Natural killer cell (primary cell): ENCODE measurements at places on chromosomes 7 and 10.

DNA sequence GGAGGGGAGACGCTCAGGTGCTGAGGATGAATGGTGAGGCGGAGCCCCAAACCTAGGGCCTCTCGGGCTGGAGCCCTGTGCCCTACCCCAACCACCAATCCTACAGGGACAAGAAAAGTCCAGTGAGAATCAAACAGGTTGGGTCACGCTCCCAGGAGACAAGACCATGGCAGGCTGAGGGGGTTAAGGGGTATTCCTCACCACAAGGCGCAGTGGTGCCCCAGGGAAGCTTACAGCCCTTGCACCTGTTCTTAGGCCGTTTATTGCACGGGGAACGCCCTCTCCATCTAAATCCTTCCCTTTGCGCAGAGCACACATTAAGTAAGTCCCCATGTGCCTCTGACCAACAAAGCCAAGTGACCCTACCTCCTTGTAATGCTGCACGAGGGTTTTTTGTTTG is 3.5 kb downstream of the FZD9 start:
- no peak for DNase-seq
- H3K27me3 ChIP-seq: no peaks in the 10 kb centered on the region
- peaks cover 20% of the 10 kb centered on the region for H3K36me3 ChIP-seq
- no peak overlapping the region for H3K4me3 ChIP-seq
- no peak overlapping the region for H3K27ac ChIP-seq

DNA sequence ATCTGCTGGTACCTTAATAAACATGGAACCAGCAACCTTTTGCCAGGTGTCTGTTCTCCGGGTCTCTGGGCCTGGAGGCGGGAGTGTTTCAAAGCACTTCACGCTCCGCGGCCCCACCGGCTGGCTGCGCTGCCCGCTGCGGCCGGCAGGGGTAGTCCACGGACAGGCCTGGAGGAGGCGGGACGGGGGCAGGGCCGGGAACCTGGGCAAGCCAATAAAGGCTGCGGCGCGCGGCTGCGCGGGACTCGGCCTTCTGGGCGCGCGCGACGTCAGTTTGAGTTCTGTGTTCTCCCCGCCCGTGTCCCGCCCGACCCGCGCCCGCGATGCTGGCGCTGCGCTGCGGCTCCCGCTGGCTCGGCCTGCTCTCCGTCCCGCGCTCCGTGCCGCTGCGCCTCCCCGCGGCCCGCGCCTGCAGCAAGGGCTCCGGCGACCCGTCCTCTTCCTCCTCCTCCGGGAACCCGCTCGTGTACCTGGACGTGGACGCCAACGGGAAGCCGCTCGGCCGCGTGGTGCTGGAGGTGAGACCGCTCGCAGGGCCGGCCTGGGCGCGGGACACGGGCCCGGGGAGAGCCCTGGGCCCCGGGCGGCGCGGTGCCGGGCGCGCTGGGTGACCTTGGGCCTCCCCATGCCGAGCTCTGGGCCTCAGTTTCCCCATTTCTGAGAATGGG is at the start of gene PPIF:
PPIF (plus strand) TSS at position 244 of the 668 bp plus-strand sequence; CDS start at position 324, 80 bp downstream.
- H3K4me3 ChIP-seq: peak within 1 kb of the TSS; percentile 81
- H3K4me1 ChIP-seq: peaks cover 38% of the 10 kb centered on the region
- no peaks in the 10 kb centered on the region for H3K27me3 ChIP-seq
- DNase-seq: peak; percentile 97
- peaks cover 27% of the 10 kb centered on the region for H3K36me3 ChIP-seq

GRCh38 chr7:40211276-40212003 is 76.6 kb downstream of the SUGCT start:
- H3K27me3 ChIP-seq: no peaks in the 10 kb centered on the region
- DNase-seq: no peak
- no peak overlapping the region for H3K4me3 ChIP-seq
- no peaks in the 10 kb centered on the region for H3K36me3 ChIP-seq
- H3K27ac ChIP-seq: no peak overlapping the region

GRCh38 chr10:131002031-131002861 is 309.3 kb downstream of the TCERG1L start:
- no peak overlapping the region for H3K4me3 ChIP-seq
- no peaks in the 10 kb centered on the region for H3K27me3 ChIP-seq
- H3K36me3 ChIP-seq: no peaks in the 10 kb centered on the region
- H3K4me1 ChIP-seq: no peaks in the 10 kb centered on the region

- H3K27ac ChIP-seq: no peak overlapping the region
- no peaks in the 10 kb centered on the region for H3K4me1 ChIP-seq
- peaks cover 5% of the 10 kb centered on the region for H3K27me3 ChIP-seq
- DNase-seq: no peak
Observed at GRCh38 chr10:50021646-50022045, 33.4 kb downstream of the AGAP6 start.

GRCh38 chr7:128453836-128454804 is 1.6 kb upstream of the HILPDA start:
- no peak for DNase-seq
- H3K27me3 ChIP-seq: no peaks in the 10 kb centered on the region
- H3K36me3 ChIP-seq: no peaks in the 10 kb centered on the region
- peaks cover 27% of the 10 kb centered on the region for H3K4me1 ChIP-seq
- H3K4me3 ChIP-seq: no peak overlapping the region
- H3K27ac ChIP-seq: no peak overlapping the region

DNA sequence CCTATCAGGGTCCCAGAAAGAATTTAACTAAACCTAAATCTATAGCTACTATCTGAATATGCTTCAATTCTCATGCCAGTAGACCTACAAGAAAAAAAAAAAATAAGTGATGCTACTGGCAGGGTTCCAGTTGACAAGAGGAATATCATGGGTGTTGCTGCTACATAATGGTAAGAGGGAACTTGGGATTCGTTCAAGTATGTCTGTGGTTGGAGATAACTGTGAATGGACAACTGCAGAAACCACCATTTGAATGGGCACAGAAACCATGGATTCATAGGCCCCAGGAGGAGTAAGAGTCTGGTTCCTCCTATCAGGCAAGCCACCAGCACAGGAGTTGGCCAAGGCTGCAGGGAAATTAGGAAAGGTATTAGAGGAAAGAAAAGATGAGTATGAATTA is 287.6 kb upstream of the HGF start:
- H3K4me1 ChIP-seq: no peaks in the 10 kb centered on the region
- no peak for DNase-seq
- H3K4me3 ChIP-seq: no peak overlapping the region
- H3K36me3 ChIP-seq: no peaks in the 10 kb centered on the region

GRCh38 chr7:18408461-18408860 is 87.1 kb upstream of the HDAC9 start:
- DNase-seq: no peak
- no peaks in the 10 kb centered on the region for H3K36me3 ChIP-seq
- H3K4me3 ChIP-seq: no peak overlapping the region
- H3K4me1 ChIP-seq: peaks cover 5% of the 10 kb centered on the region
- no peaks in the 10 kb centered on the region for H3K27me3 ChIP-seq

DNA sequence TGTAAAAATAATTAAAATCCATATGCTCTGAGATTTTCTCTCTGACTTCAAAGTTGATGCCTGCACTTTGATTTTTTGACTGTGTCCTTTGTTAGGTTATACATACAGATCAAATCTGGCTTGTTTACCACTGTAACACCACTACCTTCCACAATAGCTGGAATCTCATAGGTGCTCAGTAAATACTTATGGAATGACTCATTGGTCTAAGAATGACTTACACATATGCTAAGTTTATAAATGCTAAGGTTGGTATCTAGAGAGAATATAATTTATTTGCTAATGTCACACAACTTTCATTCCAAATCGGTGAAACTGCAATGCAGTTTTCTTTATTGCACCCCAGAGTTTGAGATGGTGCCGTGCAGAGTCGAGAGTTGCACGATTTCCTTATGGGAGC is 578.5 kb downstream of the SH2D4B start:
- no peaks in the 10 kb centered on the region for H3K36me3 ChIP-seq
- DNase-seq: no peak
- H3K4me3 ChIP-seq: no peak overlapping the region
- H3K27ac ChIP-seq: no peak overlapping the region
- H3K27me3 ChIP-seq: no peaks in the 10 kb centered on the region

DNA sequence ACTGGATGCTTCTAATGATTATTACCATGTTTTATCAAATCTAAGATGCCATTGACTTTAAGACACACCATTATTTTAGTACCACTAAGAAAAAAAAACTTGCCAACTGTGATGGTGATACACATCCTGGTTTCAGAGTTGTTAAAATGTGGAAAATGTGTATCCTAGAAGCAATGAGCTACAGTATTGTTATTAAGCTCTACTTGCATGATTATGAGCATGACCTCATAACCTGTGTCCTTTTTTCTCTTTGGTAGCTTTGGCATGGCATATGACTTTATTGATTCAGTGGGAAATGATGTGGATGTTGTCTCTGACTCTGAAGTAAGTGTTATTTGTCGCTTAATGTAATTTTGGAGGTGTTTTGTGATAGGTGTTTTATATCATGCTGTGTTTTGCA is 3.3 kb downstream of the EDRF1 start:
- peaks cover 19% of the 10 kb centered on the region for H3K4me1 ChIP-seq
- no peak overlapping the region for H3K4me3 ChIP-seq
- DNase-seq: no peak
- H3K27me3 ChIP-seq: no peaks in the 10 kb centered on the region
- H3K27ac ChIP-seq: no peak overlapping the region

- DNase-seq: peak; percentile 78
- peak overlapping the region; percentile 57 for H3K4me3 ChIP-seq
- peaks cover 15% of the 10 kb centered on the region for H3K4me1 ChIP-seq
- no peaks in the 10 kb centered on the region for H3K36me3 ChIP-seq
- peaks cover 4% of the 10 kb centered on the region for H3K27me3 ChIP-seq
- peak overlapping the region; percentile 0 for H3K27ac ChIP-seq
Observed at GRCh38 chr7:101814991-101815825, 2.2 kb upstream of the CUX1 start.

- no peak overlapping the region for H3K27ac ChIP-seq
- H3K4me1 ChIP-seq: no peaks in the 10 kb centered on the region
- H3K27me3 ChIP-seq: no peaks in the 10 kb centered on the region
- H3K4me3 ChIP-seq: no peak overlapping the region
- H3K36me3 ChIP-seq: no peaks in the 10 kb centered on the region
Observed at GRCh38 chr10:53314876-53315275, 542.3 kb upstream of the MBL2 start.

DNA sequence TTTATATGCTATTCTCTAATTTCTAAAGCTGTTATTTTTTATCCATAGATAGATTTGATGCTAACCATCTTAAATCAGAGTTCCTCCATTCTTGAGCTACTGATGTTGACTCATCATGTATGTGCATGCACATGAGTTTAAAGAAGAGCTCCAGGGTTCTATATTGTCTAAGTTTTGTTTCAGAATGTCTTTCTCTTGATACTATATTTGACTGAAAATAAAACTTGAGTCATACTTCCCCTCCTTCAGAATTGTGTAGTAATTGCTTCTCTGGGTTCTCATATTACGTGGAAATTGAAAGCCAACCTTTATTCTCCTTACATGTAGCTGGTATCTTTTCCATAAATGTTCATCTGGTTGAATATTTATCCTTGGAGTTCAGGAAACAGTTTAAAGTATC is 89.4 kb downstream of the LRRTM3 start:
- no peaks in the 10 kb centered on the region for H3K4me1 ChIP-seq
- H3K27ac ChIP-seq: no peak overlapping the region
- no peak for DNase-seq
- no peaks in the 10 kb centered on the region for H3K27me3 ChIP-seq
- no peak overlapping the region for H3K4me3 ChIP-seq

- no peak for DNase-seq
- no peak overlapping the region for H3K4me3 ChIP-seq
- no peak overlapping the region for H3K27ac ChIP-seq
Observed at GRCh38 chr10:114957673-114958072, 19.7 kb downstream of the TRUB1 start.

- no peaks in the 10 kb centered on the region for H3K4me1 ChIP-seq
- H3K27ac ChIP-seq: no peak overlapping the region
- no peak for DNase-seq
- H3K4me3 ChIP-seq: no peak overlapping the region
- no peaks in the 10 kb centered on the region for H3K27me3 ChIP-seq
- no peaks in the 10 kb centered on the region for H3K36me3 ChIP-seq
Observed at GRCh38 chr7:94471604-94472003, 38.0 kb upstream of the CASD1 start.

DNA sequence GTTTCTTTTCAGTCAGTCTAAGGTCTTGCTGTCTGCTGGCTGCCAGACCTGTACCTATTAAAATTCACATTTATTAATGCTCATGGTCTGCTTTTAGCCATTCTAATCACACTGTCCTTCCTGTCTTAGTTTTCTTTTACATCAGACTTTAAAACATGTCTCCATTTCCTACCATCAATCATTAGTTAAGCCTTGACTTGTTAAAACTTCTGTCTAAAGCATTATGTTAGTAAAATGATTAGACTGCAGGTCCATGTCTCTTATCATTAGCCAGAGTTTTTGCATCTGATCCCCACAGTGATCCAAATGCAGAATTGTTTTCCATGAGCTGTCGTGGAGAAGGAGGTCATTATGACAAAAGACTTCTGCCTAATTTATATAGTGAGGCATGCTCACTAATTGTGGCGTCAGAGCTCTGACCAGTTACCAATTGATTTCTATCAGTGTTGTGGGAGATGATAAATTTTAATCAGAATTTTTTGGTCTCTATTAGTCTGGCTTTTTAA is 226.5 kb downstream of the DKK1 start:
- no peak overlapping the region for H3K4me3 ChIP-seq
- H3K36me3 ChIP-seq: no peaks in the 10 kb centered on the region
- no peaks in the 10 kb centered on the region for H3K4me1 ChIP-seq

- no peak overlapping the region for H3K27ac ChIP-seq
- no peaks in the 10 kb centered on the region for H3K36me3 ChIP-seq
- H3K4me1 ChIP-seq: no peaks in the 10 kb centered on the region
- H3K4me3 ChIP-seq: no peak overlapping the region
- DNase-seq: no peak
Observed at GRCh38 chr7:81234896-81235295, 316.0 kb upstream of the SEMA3C start.

- no peaks in the 10 kb centered on the region for H3K27me3 ChIP-seq
- H3K27ac ChIP-seq: no peak overlapping the region
- no peaks in the 10 kb centered on the region for H3K36me3 ChIP-seq
- H3K4me3 ChIP-seq: no peak overlapping the region
- H3K4me1 ChIP-seq: no peaks in the 10 kb centered on the region
Observed at GRCh38 chr10:20633714-20634113, 263.4 kb downstream of the NEBL start.

- H3K36me3 ChIP-seq: no peaks in the 10 kb centered on the region
- H3K4me1 ChIP-seq: peaks cover 32% of the 10 kb centered on the region
- H3K27ac ChIP-seq: no peak overlapping the region
- peak; percentile 24 for DNase-seq
- H3K4me3 ChIP-seq: no peak overlapping the region
Observed at GRCh38 chr10:119688033-119688508, 36.9 kb downstream of the BAG3 start.

- H3K4me3 ChIP-seq: no peak overlapping the region
- no peak overlapping the region for H3K27ac ChIP-seq
- DNase-seq: no peak
- no peaks in the 10 kb centered on the region for H3K4me1 ChIP-seq
Observed at GRCh38 chr7:27546610-27547009, 116.1 kb downstream of the HIBADH start.
